ENCODE measurements at places on chromosomes 5 and 9.

- DNase-seq, result no peak
Measured at GRCh38 chr9:4305065-4305985, 5.5 kb upstream of the GLIS3 start.

DNA sequence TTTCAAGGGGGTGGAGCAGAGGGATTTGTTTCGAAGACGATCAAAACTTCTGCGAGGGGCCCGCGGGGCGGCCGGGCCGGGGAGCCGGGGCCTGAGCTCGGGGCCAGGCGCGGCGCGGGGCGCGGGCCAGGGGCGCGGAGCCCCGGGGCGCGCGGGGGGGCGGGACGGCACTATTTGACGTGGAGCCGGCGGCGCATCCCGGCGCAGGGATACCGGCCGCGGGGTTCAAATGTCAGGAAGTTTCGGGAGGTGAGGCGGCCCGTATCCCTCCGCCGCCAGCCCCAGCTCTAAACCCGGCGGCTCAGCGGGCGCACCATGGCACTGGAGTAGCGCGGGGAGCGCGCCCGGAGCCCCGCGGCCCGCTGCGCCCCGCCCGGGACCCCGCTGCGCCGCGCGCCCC lies at the start of gene LMX1B:
Gene LMX1B, plus strand, starts transcription at position 278 of the 400 bp plus-strand sequence. CDS start 522 bp downstream, outside the sequence.
- no peak for DNase-seq

GRCh38 chr5:95730011-95730700 lies 980 bp upstream of the RHOBTB3 start:
- DNase-seq, result no peak

- no peak for DNase-seq
Measured at GRCh38 chr5:144144956-144145751, 25.3 kb downstream of the YIPF5 start.

DNA sequence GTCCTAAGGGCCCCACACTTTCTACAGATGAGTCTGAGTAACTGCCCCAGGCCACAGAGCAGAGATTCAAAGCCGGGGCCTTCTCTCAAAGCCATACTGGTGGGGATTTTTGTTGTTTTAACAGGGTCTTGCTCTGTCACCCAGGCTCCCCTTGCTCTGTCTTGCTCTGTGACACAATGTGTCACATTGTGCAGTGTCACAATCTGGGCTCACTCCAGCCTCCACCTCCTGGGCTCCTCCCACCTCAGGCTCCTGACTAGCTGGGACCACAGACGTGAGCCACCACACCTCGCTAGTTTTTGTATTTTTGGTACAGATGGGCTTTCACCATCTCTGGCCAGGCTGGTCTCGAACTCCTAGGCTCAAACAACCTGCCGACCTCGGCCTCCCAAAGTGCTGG lies 8.6 kb downstream of the AGPAT2 start:
- DNase-seq, result no peak

- no peak for DNase-seq
Measured at GRCh38 chr5:66149950-66150349, 5.8 kb downstream of the SREK1 start.

- DNase-seq, result no peak
Measured at GRCh38 chr5:176735383-176736265, 74.7 kb upstream of the UNC5A start.

GRCh38 chr5:61026004-61026403 lies 81.0 kb downstream of the NDUFAF2 start:
- DNase-seq, result no peak

Measured in posterior cingulate gyrus (tissue), 11 donors.